ENCODE measurements at places on chromosomes 2 and 18.

DNA sequence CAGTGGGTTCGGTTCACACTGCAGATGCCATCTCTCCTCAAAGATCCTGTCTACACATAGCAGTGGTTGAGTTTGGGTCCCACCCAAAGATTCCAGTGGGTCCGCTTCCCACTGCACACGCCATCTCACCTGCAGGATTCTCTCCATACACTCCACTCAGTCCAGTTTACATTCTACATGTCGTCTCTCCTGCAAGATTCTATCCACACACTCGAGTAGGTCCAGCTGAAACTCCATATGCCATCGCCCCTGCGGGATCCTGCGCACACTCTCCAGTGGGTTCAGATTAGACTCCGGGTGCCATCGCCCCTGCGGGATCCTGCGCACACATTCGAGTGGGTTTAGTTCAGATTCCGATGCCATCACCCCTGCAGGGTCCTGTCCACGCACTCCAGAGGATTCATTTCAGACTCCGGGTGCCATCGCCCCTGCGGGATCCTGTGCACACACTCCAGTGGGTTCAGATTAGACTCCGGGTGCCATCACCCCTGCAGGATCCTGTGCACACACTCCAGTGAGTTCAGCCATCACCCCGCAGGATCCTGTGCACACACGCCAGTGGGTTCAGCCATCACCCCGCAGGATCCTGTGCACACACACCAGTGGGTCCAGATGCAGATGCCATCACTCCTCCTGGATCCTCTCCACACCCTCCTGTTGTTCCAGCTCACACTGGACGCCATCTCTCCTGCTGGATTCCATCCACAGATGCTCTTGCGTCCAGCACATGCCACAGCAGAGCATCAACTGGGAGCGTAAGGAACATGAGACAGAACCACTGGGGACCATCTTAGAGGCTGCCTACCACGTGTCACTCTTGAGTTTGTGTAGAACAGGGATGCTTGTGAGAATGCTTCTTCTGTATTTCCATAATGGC is 3.0 kb upstream of the PXDN start:
- no peak for ATAC-seq

DNA sequence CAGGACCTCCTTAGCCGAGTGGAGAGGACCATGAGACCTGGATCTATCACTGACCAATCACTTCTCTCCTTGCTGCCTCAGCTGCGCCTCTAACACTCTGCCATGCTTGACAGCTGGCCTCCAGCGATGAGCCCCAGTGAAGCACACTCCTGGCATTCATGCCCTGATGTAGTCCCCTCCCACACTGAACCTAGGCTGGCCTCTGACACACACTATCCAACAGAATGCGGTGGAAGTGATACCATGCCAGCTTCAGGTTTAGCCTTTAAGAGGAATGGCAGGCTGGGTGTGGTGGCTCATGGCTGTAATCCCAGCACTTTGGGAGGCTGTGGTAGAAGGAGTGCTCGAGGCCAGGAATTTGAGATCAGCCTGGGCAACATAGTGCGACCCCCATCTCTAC is 73.7 kb upstream of the LAPTM4A start:
- no peak for ATAC-seq

- no peak for ATAC-seq
Measured at GRCh38 chr2:62344472-62344871, 148.6 kb downstream of the B3GNT2 start.

DNA sequence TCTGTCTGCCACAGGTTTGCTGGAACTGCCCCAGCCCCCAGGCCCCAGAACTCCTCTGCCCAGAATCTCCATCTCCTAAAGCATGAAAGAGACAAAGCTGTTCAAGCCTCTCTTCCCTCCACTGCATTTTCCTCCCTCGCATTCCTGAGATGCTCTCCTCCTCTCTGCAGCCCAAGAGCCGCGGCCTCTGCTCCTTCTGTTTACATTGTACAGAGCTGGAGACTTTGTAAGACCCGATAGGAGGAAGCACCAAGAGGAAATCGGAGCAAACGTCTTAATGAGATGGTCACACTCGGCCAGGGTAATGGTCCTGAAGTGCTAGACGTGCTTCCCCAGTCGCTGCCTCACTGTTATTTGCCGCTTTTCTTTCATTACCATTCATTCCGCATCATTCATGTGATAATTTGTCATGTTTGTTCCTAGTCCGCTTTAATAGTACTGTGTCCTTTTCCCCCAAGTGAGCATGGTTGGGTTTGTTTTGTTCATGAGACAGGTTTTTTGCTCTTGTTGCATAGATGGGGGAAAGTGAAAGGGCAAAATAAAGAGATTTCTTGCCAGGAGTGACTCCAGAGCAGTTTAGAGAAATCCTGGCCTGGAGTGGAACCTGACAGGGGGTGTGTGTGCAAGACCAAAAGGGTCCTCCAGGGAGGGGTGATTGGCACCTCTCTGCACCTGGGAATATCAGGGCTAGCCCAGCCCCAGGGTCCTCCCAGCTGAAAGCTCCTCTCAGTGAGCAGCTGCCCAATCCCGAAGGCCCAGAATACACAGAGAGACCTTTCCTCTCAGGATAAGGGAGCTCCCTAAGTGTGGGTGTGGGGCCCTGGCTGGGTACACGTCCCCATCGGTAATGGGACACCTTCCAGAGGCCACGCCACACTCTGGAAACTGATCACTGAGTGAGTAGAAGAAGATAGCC is 44.9 kb upstream of the ID2 start:
- peak; percentile 62 for ATAC-seq

DNA sequence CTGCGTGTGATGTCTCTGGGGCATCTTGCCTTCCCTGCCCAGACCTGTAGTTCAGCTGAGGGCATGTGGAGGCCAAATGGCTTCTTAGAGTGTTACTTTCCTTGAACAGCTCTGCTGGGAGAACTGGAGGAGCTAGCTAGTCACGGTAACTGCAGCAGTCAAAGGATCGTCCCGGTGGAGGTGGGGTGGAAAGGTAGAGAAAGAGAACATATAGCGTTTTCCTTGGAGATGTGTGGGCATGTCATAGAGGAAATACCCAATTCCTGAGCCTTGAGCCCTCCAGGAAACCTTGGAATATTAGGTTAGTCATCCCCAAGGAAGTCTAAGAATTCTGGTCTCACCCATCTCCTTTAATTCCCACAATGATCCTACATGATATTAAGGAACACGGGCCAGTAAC is 33.5 kb upstream of the IL37 start:
- no peak for ATAC-seq

- ATAC-seq = no peak
Measured at GRCh38 chr18:51943281-51943680, 396.7 kb upstream of the DCC start.

- ATAC-seq = no peak
Measured at GRCh38 chr2:225334514-225334913, 65.0 kb upstream of the NYAP2 start.

- ATAC-seq = peak; percentile 76
Measured at GRCh38 chr2:72561621-72562318, 264.1 kb downstream of the EXOC6B start.

DNA sequence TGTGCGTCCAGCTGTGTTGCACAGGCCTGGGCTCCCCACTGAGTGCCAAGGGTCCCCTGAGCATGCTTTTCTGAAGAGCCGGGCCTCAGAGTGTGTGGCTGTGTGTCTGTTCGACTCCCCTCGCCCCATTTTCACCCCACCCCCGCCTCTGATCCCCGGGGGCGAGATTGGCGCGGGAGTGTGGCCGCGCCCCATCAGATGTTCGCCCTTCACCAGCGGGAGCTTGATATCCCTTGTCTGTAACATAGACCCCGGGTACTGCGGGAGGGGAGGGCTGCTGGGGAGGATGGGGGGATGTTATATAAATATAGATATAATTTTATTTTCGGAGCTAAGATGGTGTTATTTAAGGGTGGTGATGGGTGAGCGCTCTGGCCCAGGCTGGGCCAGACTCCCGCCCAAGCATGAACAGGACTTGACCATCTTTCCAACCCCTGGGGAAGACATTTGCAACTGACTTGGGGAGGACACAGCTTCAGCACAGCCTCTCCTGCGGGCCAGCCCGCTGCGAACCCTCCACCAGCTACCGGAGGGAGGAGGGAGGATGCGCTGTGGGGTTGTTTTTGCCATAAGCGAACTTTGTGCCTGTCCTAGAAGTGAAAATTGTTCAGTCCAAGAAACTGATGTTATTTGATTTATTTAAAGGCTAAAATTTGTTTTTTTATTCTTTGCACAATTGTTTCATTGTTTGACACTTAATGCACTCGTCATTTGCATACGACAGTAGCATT is 1.5 kb downstream of the RHOB start:
- ATAC-seq = no peak

- no peak for ATAC-seq
Measured at GRCh38 chr2:18290386-18290785, 270.1 kb downstream of the RDH14 start.

GRCh38 chr2:241465543-241465942 is 42.8 kb downstream of the STK25 start:
- ATAC-seq = no peak

- no peak for ATAC-seq
Measured at GRCh38 chr2:182977463-182977862, 60.8 kb downstream of the NCKAP1 start.

All from motor neuron (in vitro differentiated cells).